ENCODE measurements at places on chromosomes 12 and 14.
A peak's percentile ranks its signal among the peaks of the same experiment; 100 is the strongest.

GRCh38 chr12:93323625-93324329, 53.9 kb upstream of the NUDT4 start:
- no peak for DNase-seq

DNA sequence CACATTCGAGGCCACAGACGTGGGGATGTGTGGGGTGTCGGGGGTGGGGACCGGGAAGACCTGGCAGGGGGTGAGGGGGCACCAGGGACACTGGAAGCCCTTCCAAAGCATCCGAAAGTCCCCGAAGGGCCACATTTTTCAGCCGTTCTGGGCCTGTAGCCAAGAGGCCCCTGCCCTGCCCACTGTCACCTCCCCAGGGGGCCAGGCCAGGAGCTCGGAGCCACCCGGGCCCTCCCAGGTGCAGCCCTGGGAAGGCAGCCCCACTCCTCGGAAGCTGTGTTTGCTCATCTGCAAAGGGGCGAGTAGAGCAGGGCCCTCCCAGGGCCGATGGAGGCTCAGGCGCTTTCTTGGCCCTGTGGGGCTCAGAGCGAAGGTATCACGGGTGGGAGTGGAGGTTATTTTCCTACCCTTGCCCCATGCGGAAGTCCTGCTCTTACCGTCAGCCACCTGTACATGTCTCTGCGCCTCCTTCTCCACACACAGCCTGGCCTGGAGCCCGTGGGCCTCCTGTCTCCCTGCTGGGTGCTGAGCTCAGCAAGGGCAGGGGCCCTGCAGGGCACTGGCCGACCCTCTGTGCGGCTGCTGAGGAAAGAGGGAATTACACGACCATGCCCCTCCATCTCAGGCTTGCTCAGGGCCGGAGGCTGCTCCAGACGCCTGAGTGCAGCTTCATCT, 27.2 kb downstream of the NOC4L start:
- DNase-seq, result peak; percentile 17

DNA sequence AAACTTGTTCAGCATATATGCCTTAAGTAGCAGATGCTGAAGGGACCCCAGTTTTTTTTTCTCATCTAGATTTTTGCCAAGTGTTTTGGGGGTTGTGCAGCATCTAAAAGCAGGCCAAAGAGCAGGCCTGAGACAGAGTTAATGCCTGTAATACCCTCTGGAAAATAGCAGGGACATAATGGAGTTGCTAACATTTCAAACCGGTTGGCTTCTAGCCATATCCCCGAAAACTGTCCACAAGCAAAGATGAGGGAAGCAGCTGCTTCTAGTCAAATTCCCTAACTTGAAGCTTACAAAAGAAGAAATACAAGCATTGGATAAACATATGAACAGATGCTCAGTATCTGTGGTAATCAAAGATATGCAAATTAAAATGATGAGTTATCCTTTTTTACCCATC, 52.1 kb upstream of the AEBP2 start:
- no peak for DNase-seq

- no peak for DNase-seq
Observed at GRCh38 chr14:105394714-105395537, 3.4 kb upstream of the TEX22 start.

- DNase-seq, result no peak
Observed at GRCh38 chr14:59140106-59140843, 48.2 kb upstream of the DAAM1 start.

GRCh38 chr12:1080520-1081223, 89.6 kb downstream of the ERC1 start:
- no peak for DNase-seq

- DNase-seq, result no peak
Observed at GRCh38 chr14:99891900-99892299, 98.7 kb downstream of the EML1 start.

GRCh38 chr12:95131589-95132340, 58.3 kb upstream of the NR2C1 start:
- no peak for DNase-seq

- no peak for DNase-seq
Observed at GRCh38 chr14:43003845-43004244, 1397.2 kb downstream of the LRFN5 start.

DNA sequence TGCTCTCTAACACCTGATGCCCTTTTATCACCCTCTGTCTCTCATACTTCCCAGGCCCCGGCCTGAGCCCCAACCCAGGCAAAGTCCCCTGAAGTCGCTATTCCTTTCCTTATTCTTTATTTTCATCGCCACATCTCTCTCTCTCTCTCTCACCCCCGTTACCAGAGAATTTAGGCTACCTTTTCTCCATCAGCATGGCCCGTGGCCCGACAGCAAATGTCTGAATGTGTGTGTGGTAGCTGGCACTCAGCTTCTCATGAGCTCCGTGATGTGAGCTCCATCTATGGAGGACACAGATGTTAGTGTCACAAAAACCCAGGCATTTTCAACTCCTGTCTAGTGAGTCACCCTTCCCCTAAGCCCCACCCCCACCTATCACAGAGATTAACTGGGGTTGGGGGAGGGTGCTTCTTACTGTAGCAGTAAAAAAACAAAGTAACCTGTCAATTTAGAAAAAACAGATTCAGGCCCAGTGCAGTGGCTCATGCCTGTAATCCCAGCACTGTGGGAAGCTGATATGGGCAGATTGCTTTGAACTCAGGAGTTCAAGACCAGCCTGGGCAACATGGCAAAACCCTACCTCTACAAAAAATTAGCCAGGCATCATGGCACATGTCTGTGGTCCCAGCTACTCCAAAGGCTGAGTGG, 53.8 kb downstream of the VCPKMT start:
- no peak for DNase-seq

DNA sequence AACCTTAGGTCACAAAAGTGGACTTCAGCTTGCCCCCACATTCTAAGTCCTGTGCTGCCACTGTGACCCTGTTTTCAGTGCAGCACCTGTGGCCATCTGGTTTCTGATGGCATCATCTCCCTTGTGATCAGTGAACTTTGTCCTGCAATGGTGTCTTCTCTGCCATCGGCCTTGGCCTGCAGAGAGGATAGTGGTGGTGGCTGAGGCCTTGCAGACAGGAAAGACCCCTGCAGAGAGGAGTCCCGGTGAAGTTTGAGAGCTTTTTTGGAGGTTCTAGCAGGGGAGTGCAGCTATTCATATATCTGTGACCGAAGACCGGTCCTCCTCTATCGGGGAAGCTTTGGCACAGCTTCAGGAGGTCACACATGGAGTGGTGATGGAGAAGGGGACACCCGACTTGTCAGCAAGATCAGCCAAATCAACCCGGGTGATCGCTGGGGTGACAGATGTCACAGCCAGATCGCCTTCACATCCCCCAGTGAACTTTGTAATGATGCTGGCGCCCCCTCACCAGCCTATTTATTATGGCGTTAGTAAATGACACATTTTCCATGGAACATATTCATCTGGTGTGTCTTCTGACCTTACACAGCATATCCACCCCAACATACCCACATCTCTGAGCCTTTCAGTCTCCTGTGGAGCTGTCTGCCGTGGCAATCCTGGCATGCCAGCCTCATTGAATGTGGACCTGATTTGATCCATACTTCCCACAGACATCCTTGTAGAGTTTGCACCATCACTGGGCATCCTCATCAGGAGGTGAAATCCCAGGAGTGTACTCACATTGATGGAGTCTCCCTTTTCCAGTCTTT, 136.1 kb downstream of the PAPOLA start:
- no peak for DNase-seq

DNA sequence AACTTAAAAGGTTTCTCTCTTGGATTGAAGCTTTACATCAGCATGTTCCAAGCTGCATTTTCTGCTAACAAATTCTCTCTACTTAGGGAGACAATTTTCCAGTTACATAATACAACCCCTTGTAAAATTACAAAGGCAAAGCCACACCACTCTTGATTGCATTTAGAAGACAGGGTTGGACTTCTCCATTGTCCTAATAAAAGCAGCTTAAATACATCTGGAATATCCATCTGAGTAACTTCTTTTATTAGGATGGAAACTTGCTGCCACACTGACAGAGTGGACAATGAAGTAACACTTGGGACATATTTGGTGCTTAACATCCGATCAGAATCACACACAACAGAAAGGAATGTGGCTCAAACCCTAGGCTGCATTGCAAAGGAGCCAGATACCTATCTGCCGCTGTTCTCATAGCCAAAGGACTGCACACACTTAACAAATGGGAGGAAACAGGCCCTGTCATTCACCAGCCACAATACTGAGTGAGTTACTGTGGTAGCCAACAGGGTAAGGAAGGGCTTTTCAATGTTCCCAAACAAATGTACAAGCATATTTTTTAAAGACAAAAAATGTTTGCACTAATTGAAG, 157.2 kb downstream of the PAX9 start:
- DNase-seq, result no peak

DNA sequence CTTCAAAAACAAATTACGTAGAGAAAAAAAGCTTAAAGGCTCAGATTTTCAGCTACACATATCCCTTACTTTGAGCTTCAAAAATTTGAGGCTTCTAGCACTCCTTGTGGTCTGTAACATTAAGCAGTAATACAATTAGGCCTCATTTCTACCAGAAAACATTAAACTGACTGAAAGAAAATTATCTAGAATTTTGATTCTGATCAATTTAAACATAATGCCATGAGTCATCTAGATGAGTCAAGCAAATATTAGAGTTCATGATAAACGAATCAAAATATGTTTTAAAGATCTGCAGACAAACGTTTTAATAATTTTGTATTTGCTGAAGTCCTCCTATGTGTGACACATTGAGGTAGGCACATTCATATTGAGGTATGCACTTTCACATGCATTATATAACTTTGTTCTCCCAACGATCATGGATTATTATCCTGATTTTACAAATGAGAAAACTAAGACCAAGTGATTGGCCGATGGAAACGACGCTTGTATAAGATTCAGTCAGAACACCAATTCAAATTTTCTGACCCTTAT, 4.3 kb downstream of the OSBPL8 start:
- no peak for DNase-seq

DNA sequence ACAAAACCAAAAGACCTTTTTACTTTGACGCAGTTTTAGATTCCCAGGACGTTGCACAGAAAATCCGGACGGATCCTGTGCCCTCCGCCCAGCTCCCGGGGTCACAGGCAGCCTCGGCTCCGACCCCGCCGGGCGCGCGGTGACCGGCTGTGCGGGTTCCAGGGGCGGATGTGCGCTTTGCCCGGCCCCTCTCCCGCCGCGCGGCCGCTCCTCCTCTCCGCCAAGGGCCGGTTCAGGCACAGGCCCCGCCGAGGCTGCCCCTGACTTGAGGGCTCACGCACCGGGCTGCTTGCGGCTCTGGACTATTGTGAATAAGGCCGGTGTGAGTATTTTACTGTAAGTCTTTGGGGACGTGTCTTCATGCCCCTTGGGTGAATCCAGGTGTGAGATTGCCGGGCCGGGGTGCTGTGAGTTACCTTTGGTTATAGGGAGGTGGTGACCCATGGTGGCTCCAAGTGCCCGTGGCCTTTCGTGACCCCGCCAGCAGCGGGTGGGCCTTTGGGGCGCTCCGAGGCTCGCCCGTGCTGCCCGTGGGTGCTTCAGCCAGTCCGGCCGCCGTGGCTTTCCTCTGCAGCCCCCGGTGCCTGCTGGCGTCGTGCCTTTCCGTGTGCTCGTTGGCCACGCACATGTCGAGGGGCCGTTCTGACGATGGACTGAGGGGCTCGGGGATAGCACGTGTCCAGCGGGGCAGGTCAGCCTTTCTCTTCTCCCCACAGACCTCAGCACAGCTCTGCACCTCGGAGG, 45.9 kb downstream of the NOC4L start:
- DNase-seq, result no peak

- peak; percentile 92 for DNase-seq
Observed at GRCh38 chr12:121466794-121467637, 67.1 kb downstream of the RNF34 start.

- no peak for DNase-seq
Observed at GRCh38 chr14:53628732-53629430, 327.7 kb downstream of the BMP4 start.

GRCh38 chr14:68756734-68757133, 36.1 kb downstream of the ZFP36L1 start:
- no peak for DNase-seq

DNA sequence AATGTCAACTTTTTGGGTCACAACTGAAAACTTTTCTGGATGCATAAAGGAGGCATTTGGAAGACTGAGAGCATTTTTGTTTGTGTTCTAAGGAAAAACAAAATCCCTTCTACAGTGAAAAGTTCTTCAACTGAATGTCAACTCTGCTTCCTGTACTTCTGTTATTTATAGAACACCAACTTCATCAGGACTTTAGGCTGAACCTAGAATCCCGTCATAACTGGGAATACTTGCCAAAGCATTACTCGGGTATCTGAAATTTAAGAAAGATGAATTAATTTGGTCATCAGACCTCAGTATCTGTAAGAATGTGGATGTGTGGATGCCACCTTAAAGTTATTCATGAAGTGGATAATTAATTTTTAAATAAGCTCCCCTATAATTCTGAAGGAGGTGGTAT, 73.2 kb downstream of the FERMT2 start:
- DNase-seq, result no peak

- DNase-seq, result no peak
Observed at GRCh38 chr12:131559517-131560516, 151.1 kb upstream of the SFSWAP start.
